ENCODE measurements at places on chromosomes 7 and 10.

DNA sequence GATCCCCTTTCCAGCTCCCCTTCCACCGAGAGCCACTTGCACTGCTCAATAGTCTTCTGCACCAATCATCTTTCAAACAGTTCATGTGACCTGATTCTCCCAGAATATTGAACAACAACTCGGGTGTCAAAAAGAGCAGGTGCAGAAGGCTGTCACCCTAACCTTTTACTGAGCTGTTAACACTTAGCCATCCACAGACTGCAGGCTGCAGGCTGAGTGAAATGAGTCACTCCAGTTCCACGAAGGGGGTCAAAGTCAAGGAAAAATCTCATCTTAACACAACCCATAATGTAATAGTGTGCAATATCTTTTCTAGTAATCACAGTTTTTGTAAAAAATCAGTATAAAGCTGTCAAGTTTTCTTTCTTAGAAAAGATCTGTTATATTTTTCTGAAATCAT lies 63.1 kb downstream of the MTPAP start:
- DNase-seq = no peak

- no peak for DNase-seq
Observed at GRCh38 chr10:104077663-104078151, 8.0 kb downstream of the COL17A1 start.

DNA sequence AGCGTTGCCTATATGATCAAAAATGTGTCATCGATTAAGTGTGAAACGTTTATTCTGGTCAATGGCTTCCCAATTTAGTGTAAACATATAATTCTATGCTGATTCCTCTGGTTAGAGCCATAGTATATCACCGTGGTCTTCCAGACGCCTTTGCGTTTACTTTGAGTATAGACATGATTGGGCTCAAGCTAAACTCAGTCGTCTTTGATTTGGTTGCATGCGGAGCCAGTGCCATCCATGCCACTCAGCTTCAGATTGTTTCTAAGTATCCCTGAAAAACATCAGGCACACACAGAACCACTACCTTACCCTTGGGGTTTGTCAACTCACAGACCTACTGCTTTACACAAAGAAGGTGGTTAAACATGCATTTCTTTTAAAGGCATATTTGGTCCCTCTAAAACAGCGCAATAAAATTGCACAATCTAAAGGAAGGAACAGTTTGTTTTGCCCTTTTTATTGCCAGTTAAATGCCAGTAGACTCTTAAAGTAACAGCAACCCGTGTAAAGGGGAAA lies 273.6 kb upstream of the KLF6 start:
- no peak for DNase-seq

DNA sequence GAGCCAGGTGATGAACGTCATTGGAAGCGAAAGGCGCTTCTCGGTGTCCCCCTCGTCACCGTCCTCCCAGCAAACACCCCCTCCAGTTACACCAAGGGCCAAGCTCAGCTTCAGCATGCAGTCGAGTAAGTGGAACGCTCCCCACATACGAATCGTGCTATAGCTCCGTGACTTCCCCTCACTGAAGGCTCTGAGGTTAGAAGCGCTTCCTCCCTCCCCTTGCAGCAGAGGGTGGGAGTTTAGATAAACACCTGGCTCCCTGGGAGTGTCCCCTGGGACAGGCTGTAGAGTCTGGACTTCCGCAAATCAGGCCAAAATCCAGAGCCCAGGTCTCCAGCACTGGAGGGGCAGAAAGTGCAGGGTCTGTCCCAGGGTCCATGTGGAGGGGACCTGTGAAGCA lies 105.0 kb upstream of the NPS start:
- no peak for DNase-seq

- no peak for DNase-seq
Observed at GRCh38 chr10:51030480-51030879, 43.8 kb upstream of the PRKG1 start.

GRCh38 chr7:16935341-16935735 lies 53.6 kb upstream of the AGR3 start:
- DNase-seq = no peak

GRCh38 chr10:29501692-29502091 lies 133.1 kb downstream of the SVIL start:
- peak; percentile 43 for DNase-seq

DNA sequence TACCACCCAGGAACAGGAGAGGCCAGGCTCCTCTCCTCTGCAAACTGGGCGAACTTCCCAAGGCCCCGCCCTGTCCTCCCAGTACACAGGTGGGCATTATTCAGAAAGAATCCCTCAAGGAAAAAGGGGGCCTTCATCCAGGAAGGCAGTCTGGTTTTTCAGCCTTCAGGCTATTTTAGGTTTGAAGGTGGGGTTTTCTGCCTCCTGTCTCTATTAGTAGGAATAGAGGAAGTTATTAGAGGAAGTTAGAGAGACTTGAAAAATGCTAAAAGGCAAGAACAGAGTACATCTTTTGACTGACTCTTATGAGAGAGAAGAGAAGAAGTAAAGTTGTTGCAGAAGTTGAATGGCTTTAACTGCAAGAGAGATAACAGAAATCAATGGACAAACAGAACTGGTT lies 250.9 kb upstream of the SORCS1 start:
- no peak for DNase-seq
